Kidney glomerular epithelial cell (primary cell): ENCODE measurements at places on chromosomes 16 and 17.

GRCh38 chr17:47649153-47649971 is at the start of gene KPNB1:
TSS of gene KPNB1 (plus strand) at chr17:47649919. CDS start at chr17:47650245, 326 bp downstream.
- peak; percentile 99 for DNase-seq

DNA sequence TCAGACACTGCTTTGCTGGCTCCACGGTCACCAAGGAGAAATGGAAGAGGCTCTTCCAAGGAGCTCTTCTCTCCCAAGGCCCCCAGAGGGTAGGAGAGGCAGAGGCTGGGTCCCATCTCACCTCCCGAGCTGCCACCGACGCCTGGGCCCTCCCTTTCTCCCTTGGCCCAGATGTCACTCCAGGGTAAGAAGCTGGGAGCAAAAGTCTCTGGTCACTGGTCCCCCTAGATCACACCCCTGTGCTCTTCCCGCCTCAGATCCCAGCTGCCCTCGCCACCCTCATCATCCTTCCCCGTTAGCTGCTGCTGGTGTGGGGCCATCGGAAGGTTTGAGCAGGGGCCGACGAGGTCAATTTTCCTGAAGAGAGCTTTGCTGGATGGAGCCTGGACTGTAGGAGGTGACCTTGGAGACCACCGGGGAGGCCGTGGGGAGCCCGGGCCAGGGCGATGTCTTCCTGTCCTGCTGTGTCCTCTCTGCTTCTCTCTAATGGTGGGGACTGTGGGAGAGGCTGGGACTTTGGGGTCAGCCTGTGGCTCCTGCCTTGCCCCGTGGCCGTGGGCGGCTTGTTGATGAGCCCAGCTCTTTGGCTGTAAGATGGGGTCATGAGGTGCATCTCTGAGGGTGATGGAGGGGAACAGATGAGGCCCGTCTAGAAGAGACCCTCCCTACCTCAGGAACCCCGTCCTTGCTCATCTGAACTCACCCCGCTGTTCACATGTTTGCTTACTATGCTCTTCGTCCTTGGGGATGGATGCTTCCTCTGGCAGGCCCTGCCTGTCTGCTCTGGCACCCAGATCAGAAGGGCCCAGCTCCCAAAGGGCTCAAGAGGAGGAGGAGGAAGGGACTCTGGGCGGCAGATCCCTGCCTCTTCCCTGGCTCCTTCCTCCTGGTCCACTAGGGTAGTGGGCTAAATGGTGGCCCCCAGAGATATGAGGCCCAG is 11.4 kb upstream of the RHBDF2 start:
- DNase-seq = no peak

- no peak for DNase-seq
Observed at GRCh38 chr17:19378416-19379360, at the start of gene MAPK7. TSS of gene MAPK7 (plus strand) at chr17:19378498. CDS start at chr17:19378901, 403 bp downstream.

DNA sequence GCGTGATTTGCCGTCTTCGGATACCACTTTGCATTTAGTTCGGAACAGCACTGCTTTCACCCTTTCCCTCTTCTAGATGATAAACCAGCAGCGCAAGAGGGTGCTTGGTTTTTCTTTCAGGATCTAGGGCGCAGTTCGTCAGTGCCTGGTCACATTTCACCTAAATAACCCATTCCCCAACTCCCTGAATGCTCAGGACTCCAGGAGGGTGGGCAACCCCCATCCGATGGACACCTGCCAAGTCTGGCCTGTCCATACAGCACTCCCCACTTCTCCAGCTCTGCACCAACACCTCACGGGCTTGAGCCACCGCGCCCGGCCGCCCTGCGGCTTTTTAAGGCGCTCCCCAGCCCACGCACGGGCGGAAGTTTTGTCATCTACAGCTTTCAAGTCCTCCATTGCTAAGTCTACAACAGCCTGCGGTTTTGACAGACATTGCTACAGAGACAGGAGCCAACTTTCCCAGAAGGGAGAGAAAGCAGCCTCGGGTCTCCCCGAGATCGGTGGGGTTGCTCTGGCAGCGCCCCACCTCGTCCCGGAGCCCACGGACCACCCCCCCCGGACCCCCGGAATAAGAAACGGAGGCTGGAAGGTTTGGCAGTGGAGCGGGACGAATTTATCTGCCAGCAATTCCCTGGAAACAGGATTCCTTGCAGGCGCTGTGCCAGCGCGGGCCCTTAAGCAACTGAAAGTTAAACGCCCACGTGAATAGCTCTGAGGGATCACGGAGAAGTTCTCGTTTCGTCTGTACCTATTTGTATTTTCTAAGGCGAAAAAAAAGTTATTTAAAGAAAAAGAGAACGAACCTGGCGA is 38.6 kb upstream of the SLFN13 start:
- peak; percentile 44 for DNase-seq

DNA sequence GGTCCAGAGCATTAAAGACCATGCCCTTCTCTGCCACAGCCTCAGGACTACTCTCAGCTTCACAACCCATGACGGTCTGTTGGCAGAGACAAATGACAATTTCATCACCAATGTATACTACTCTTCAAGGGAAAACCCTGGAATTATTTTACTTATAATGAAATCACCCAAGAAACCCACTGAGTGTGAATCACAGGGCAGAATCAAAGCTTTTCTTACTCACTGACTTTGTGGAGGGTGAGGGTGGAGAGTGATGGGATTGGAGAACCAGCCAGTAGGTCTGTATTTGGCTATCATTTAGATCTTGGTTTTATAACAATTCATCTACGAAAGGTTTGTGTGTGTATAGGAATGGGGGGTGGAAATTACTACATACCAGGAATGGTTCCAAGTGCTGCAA is 442.6 kb downstream of the SHISA9 start:
- peak; percentile 25 for DNase-seq

- peak; percentile 95 for DNase-seq
Observed at GRCh38 chr16:86664522-86665318, 86.4 kb downstream of the FOXL1 start.

- DNase-seq = no peak
Observed at GRCh38 chr16:1526608-1527555, 6.6 kb upstream of the TMEM204 start.

- no peak for DNase-seq
Observed at GRCh38 chr17:4073983-4074830, 68.6 kb downstream of the ZZEF1 start.

- no peak for DNase-seq
Observed at GRCh38 chr16:57617604-57618111, 10.8 kb upstream of the ADGRG1 start.

- DNase-seq = peak; percentile 11
Observed at GRCh38 chr17:44672479-44673093, 16.3 kb downstream of the MEIOC start.

GRCh38 chr17:74289688-74290087 is 15.7 kb downstream of the DNAI2 start:
- no peak for DNase-seq

GRCh38 chr16:86243571-86244154 is 266.7 kb upstream of the FOXF1 start:
- no peak for DNase-seq

DNA sequence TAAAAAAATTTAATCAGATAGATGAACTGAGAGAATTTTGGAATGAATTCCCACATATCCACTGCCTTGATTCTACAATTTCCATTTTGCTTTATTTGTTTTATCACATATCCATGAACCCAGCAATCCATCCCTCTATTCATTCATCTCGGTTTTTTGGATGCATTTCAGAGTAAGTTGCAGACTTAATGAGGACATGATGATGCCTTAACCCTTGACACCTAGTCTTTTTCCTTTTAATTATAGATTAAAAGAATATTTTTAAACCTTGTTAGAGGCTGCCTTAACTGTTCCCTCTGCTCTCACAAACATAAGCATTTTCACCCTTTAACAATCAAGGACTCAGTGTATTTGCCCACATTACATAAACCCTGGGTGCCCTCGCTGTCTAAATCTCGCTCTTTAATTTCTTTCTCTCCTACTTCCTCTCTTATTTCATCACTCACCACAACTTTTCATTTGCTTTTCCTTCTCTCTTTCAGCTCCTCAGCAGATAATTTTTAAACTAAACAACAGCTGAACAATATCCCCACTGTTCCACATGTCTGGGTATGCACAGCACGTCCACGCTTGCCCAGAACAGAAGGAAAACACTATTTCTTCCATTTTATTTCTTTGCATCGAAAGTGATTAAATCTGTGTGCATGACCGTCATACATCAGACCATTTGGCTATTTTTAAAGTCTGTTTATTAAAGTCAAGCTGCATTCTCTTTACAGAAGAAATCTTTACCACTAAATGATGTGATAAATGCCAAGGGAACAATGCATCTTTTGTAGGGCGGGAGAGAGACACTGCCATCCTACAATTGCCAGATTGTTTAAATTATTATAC is 39.9 kb downstream of the IQCK start:
- DNase-seq = no peak

DNA sequence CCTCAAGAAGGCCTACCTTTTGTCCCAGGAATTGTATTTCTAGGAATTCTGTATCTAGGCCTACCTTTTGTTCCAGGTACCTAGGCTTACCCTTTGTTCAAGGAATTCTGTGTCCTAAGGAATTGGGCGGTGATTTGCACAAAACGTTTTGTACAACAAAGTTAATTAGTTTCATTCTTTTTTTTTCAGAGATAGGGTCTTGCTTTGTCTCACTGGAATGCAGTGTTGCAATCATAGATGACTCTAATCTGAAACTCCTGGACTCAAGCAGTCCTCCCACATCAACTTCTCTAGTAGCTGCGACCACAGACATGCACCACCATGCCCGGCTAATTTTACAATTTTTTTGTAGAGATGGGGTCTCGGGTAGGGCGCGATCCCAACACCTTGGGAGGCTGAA is 7.0 kb downstream of the CDR2L start:
- peak; percentile 72 for DNase-seq

- peak; percentile 86 for DNase-seq
Observed at GRCh38 chr17:16217002-16217635, at the start of gene PIGL. TSS of gene PIGL (plus strand) at chr17:16217210. CDS start at chr17:16217227, 17 bp downstream.

DNA sequence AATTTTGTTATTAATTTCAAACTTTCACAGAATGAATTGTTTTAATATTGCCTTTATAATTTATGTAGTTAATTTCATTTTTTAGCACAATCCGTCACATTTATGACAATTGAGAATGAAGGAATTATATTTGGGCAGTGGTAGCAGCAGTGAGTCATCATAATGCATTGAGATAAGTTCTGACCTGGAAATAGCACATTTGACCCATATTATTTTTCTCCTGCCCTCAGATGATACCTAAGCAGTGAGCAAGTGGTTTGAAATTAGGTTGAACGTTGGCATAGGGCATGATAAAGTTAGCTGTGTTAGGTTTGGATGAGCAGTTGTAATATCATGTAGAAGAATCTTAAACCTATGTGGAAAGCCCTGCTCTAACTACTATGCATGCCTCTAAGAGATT is 1431.3 kb upstream of the CDH8 start:
- DNase-seq = no peak

DNA sequence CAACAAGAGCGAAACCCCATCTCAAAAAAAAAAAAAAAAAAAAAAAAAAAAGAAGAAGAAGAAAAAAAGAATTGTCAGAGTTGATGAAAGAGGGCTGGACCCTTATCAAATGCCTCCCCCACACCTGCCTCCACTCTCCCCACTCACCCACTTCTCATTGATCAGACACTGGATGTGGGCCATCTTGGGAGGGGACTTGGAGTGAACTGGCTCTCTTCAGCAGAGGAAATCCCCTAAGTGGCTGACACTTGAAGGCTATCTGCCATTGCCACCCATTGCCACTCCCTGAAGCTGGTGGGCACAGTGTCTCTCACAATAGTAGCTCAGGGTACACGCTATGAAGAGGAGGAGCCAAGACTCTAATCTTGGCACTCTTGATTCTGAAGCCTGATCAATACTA is 1.6 kb downstream of the ITGA2B start:
- no peak for DNase-seq

GRCh38 chr17:19753051-19753509 is 5.0 kb upstream of the ALDH3A1 start:
- peak; percentile 80 for DNase-seq

- peak; percentile 6 for DNase-seq
Observed at GRCh38 chr16:12965274-12965804, 63.9 kb downstream of the SHISA9 start.

DNA sequence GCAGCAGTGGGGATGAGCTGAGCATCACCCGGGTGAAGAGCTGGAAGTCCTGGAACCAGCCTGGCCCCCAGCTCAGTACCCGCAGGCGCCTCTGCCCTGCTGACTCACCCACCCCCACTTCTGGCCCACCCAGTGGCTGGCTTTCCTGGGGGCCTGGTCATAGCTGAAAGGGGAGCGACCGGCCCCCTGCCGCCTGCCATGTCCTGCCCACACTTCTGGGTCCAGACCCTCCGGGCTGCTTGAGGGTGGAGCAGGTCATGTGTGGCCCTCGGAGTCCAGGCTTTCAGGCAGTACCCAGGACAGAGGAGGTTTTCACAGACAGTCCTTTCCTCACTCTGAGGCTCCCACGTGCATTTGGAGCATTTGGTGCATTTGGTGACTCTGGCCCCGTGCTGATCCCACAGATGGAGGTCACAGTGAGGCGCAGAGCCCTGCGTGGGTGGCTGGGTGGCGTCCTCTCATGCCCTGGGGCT is 7.1 kb upstream of the PIEZO1 start:
- no peak for DNase-seq

- no peak for DNase-seq
Observed at GRCh38 chr17:63517825-63518534, 5.2 kb upstream of the KCNH6 start.

DNA sequence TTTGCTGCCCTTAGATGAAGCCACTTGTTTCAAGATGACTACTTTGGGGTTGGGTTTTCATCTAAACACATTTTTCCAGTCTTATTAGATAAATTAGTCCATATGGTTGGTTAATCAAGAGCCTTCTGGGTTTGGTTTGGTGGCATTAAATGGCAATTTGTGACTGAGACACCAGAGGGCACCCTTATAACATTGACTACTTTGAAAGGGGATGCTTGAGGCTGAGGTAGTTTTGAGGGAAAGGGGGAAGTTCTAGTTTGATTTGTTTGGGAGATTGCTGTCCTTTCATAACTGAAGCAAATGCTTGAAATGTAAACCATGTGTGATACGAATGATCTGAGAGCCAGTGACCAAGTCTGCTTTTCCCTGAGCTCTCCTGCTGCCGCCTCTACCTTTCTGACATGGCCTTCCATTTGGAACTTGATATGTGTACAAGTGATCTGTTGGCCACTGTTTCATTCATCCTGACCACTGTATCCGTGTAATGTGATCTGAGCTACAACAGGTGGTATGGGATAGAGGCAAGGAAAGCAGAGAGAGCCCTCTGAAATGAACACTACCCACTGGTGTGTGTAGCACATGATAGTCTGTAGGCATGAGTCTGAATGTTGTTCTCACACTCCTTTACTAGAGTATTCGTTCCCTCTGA is 5.8 kb upstream of the RARA start:
- DNase-seq = peak; percentile 50

- no peak for DNase-seq
Observed at GRCh38 chr17:70157151-70157550, 12.2 kb upstream of the KCNJ2 start.

- DNase-seq = peak; percentile 38
Observed at GRCh38 chr17:79988185-79988971, 47.3 kb downstream of the TBC1D16 start.

GRCh38 chr17:4940555-4941318 is 669 bp downstream of the RNF167 start:
- no peak for DNase-seq

GRCh38 chr16:56424791-56425438 is 430 bp downstream of the AMFR start:
- DNase-seq = no peak
